ENCODE measurements at places on chromosomes 5 and 9.
A peak's percentile ranks its signal among the peaks of the same experiment; 100 is the strongest.

GRCh38 chr5:95975703-95976102 is 14.1 kb upstream of the ELL2 start:
- DNase-seq, result no peak

GRCh38 chr5:143807401-143807800 is 4.6 kb upstream of the HMHB1 start:
- no peak for DNase-seq

GRCh38 chr9:19028835-19029451 is 4.1 kb downstream of the SAXO1 start:
- DNase-seq, result peak; percentile 65

DNA sequence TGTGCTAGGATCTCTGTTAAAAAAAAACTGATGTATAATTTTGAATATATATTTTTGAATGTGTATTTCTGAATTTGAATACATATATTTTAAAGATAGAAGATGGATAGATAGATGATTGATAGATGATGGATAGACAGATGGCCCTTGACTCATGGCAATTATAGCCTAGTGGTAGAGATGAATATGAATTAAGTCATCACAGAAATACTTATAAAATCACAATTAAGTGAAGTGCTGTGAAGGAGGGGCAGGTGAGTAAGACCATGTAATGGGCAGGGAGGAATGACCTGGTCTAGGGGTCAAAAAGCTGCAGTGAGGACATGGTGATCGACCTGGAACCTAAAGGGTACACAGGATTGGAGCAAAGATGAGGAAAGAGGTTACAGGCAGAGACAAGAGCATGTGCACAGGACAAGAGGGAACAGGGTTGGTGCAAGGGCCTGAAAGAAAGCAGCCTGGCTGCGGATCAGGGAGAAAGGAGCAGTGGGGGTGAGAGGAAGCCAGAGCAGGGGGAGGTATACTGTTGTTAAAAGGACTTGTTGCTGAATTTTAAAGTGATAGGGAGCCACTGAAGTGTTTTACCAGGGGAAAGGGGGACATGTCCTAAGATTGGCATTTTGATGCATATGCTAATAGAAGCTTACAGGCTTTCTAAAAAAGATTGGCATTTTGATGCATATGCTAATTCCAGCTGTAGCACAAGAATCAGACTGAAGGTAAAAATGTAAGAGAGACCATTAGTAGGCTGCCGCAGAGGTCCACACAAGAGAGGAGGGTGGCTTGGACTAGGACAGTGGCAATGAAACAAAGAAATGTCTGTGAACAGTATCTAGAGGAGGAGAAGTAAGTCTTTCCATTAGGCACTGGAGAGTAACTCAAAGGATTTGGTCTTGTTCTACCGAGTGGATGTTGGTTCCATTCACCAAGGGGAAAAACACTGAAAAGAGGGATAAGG is 527.8 kb downstream of the AGTPBP1 start:
- no peak for DNase-seq

DNA sequence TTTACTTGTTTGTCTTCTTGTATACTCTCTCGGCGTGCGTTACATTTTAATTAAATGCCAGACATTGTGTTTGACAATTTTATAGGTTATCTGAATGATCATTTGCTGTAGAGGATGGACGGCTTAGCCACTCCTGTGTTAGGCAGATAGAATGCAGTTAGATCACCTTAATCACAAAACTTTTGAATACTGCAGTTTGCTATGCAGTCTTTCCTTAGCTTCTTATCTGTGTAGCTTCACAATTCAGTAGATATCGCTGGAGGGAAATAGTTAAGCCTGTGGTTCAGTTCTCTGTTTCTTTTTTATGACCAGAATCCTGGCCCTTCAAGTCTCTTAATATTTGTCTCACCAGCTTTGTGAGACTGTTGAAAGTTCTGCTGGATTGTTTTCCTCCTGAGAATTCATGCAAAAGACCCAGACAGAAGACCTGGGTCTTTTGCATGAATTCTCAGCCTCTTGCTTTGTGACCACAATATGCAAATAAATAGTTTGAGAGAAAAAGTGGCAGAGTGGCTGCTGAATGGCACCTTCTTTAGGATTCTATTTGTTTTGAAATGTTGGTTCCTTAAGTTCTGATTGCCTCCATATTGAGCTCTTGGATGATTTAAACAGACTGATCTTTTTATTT is 40.2 kb downstream of the RASA1 start:
- no peak for DNase-seq

- DNase-seq, result no peak
These were observed 26.6 kb upstream of the CREBRF start for GRCh38 chr5:173029499-173029921.

DNA sequence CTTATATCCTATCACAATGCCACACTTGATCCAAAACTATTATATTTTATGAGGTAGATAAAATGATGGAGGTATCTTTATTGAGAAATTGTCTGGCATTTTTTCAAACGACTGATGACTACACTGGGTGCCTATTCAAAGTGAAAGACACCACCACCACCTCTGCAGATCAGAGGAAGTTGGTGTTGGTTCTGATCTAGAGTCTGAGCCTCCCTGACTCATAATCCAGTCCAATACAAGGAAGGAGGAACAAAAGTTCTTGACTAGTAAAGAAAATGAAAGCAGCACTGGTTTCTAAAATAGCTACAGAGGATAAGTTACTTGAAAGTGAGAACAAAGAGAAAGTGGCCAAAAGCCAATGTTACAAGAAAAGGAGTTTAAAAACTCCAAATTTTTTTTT is 139.9 kb downstream of the RFX3 start:
- peak; percentile 14 for DNase-seq

DNA sequence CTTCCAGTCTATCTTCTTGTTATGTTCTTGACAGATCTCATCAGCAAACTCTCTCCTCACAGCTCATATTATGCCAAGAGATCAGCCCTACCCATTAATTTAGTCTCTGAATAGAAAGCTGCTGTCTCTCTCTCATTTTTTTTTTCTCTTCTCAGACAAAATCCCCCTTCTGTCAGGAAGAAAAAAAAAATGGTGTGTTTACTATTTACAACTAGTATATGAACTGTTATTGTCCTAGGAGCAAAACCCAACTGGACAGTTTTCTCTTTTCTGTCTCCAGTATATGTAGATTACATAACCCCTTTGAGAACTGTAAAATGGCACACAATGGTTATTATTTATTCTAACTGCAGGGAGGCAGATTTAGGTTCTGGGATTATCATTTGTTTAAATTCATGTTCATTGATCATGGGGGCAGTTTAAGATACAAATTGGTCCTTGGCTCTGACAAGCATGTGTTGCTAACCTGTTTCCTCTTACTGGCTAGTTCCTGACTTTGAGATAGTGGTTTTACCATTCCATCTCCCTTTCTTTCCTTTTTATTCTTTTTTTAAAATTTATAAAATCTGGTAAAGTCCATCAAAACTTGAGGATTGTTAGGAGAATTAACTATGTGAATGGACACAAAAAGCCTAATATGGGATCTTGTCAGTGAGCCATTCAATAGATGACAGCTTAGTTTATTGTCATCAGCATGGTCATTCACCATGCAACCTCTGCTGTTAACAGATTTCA is 210.0 kb upstream of the PAPPA start:
- no peak for DNase-seq

- DNase-seq, result no peak
These were observed 235.2 kb upstream of the ELL2 start for GRCh38 chr5:96196890-96197289.

GRCh38 chr9:4030751-4031150 is 269.1 kb downstream of the GLIS3 start:
- DNase-seq, result no peak

GRCh38 chr9:18893046-18893445 is 140.0 kb downstream of the SAXO1 start:
- no peak for DNase-seq

DNA sequence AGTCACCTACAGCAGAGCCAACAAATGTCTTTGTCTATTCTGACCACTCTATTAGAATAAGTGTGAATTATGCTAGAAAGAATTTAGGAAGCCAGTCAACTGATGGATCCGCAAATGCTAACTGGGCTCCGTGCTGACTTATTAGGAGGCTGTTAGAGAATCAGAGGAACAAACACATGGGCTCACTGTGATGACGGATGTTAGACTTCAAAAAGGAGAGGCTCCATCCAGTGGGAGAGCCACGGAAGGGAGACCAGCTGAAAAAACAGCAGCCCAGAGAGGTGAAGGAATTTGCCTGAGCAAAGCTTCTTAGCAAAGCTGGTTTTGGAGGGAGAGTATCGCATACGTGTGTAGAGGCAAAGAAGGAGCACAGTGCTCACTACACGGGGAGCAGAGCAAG is 5.8 kb upstream of the TGFBI start:
- no peak for DNase-seq

- DNase-seq, result no peak
These were observed 26.2 kb downstream of the TYRP1 start for GRCh38 chr9:12719431-12719830.

GRCh38 chr9:27367175-27367798 is 70.3 kb upstream of the EQTN start:
- DNase-seq, result no peak

DNA sequence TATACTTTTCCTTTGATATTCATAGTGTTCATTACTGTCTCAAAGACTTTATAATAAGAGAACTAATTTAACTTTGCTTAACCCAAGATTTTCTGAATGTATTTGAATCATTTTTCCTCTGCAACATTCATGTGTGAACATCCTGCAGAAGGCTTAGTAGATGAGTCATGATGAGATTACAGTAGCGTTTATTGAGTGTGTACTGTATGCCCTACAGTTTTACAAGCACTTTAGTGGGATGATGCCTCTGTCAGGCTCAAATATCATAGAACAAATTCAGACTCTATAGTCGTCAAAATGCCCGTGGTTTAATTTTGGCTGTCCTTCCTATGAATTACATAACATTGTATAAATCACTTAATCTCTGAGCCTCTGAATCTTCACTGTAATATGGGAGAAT is 41.2 kb downstream of the FYB1 start:
- DNase-seq, result no peak

- DNase-seq, result no peak
These were observed 1997.7 kb downstream of the MAT2B start for GRCh38 chr5:165502893-165503691.

- no peak for DNase-seq
These were observed 51.5 kb upstream of the NKD2 start for GRCh38 chr5:956941-957747.

DNA sequence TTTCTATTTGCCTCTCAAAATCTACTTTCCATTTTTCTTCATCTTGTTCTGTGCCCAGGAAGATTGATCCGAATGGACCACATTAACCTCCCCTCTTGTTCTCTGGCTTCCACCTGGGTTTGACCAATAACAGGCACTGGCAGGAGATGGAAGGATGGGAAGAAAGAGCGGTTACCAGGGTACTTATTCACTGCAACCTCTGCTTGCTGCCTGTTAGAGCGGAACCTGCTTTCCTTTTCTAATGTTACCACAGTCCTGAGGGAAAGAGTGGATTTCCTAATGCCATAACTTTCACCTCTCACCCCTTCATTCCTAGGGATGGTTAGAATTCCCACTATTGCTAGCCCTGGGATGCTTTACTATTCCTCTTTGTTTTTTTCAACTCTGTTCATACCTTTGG is 262.1 kb downstream of the RFX3 start:
- DNase-seq, result no peak

- DNase-seq, result no peak
These were observed 150.4 kb downstream of the C5orf15 start for GRCh38 chr5:133818031-133818431.

- no peak for DNase-seq
These were observed 145.3 kb downstream of the HINT1 start for GRCh38 chr5:131019601-131020315.

DNA sequence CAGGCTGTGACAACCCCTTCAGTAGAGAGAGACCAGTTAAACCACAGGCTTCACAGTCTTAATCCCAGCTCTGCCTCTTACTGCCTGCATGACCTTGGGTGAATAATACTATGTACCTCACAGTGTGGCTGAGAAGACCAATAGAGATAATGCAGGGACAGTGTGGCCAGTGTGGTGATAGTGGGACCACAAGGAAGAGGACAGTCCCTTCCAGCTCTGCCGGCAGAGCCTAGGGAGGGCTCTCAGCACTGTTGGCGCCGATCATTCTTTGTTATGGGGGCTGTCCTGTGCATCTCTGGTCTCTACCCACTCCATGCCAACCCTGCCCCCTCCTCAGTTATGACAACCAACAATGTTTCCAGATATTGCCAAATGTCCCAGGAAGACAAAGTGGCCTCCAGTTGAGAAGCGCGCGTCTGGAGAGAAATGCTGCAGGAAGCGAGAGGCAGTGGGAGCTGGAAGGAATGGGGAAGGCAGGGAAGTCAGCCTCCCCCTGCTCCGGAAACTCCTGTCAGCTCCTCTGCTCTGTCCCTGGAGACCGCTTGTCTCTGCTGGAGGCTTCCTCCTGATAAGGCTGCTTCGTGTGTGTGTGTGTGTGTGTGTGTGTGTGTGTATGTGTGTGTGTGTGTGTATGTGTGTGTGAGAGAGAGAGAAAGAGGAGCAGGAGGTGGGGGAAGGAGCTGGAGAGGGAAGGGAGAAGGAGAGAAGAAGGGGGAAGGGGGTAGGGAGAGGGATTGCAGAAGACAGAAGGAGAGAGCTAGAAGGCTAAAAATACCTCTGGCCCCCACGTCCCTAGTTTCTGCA is 31.8 kb upstream of the FABP6 start:
- DNase-seq, result no peak

DNA sequence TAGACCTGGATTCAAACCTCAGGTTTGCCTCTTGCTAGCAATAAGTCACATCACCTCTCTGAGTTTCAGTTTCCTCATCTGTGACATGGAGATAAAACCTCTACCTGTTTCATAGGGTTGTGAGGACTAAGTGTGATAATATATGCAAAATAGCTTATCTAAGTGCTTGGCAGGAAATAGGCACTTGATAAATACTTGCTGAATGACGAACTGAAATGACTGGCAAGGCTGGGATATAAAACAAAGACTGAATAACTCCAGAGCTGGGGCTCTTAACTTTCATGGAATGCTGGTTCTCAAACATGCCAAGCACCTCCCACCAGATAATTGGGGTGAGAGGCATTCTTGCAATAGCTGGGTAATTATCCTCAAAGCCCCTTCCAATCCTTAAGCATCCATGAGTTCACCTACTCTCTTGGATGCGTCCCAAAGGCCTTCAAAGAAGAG is 87.6 kb downstream of the ADRB2 start:
- DNase-seq, result no peak

DNA sequence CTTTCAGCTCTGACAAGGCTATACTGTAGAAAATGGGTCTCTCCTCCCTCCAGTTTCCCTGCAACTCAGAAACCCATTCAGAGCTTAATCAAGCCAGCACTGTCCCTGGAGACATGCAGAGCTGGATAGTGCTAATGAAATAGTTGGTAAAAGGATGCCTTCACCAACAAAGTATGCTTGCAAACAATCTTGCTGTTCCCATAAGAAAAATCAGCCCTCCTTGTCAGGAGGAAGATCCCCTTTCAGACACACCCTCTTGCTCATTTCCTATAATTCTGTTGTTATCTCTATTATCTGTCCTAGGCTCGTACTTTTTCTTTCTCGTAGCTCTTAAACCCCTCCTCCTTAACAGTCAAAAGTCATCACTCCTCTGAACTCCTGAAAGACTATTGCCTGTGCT is 9.9 kb upstream of the OSMR start:
- DNase-seq, result no peak
